ENCODE measurements at places on chromosomes 13 and 19.

- DNase-seq = no peak
Measured at GRCh38 chr19:27770095-27770494, 1442.9 kb downstream of the UQCRFS1 start.

DNA sequence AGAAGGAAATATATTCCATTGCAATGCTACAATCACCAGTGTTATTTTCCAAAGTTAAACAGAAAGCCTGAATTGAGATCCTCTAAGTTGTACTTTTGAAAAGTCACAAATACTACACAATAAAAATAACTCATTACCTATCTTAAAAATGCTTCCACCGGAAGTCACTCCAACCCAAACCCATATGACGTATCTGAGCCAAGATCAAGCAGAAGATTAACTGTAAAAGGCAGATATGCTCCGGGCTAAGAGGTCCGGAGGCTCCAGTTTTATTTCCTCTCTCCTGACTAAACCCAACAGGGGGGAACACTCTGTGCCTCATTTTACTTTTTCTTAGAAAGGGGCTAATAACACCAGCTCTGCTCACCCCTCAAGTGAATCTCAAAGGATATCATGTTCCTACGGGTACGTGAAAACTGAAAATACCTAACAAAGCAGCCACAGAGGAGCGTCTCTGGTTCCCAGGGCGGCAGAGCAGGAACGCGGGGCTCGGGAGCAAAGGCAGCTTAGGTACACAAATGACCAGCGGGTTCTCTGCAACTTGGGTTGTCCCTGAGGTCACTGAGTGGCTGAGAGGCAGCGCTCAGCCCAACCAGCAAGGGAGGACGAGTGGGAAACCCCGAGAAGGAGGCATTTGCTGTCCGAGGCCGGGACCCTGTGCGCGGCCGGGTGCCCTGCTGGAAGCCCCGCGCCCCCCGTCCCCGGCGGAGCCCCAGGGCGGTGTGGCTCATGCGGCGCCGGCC, 750 bp downstream of the RAB20 start:
- DNase-seq = no peak

DNA sequence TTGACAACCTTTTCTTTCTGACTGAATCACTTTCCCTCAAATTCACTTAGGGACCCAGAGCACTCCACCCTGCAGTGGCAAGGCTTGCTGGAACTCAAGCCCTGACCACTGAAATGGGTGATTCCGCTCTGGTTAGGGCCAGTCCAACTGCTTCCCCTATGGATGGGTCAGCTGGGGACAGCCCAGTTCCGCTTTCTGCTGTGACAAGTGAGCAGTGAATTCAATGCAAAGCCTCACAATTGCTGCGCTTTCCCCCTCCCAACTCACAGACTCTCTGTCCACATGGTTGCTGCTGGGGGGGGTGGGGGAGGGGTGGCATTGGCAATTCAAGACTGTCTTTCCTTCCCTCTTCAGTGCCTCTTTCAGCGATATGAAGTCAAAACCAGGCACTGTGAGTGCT, 18.7 kb downstream of the CD70 start:
- DNase-seq = no peak

DNA sequence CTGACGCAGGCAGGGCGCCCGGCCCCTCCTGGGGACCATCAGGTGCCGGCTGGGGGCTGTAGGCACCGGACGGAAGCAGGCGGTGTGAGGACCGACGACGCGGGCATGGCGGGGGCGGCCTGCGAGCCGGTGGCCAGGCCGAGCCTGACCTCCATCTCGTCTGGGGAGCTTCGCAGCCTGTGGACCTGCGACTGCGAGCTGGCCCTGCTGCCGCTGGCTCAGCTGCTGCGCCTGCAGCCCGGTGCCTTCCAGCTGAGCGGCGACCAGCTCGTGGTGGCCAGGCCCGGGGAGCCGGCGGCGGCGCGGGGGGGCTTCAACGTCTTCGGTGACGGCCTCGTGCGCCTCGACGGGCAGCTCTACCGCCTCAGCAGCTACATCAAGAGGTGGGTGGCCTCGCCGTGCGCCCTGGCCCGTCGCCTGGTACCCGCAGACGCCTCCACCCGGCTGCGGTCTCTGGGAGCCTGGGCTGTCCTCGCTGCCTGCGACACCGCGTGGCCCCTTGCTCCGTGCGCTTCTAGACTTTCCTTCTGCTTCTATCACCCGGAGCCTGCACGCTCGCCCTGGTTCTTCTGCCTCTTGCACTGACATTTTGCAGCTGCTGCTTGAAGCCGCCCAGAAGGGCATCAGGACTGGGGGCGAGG, 460 bp downstream of the MEDAG start:
- DNase-seq = no peak

DNA sequence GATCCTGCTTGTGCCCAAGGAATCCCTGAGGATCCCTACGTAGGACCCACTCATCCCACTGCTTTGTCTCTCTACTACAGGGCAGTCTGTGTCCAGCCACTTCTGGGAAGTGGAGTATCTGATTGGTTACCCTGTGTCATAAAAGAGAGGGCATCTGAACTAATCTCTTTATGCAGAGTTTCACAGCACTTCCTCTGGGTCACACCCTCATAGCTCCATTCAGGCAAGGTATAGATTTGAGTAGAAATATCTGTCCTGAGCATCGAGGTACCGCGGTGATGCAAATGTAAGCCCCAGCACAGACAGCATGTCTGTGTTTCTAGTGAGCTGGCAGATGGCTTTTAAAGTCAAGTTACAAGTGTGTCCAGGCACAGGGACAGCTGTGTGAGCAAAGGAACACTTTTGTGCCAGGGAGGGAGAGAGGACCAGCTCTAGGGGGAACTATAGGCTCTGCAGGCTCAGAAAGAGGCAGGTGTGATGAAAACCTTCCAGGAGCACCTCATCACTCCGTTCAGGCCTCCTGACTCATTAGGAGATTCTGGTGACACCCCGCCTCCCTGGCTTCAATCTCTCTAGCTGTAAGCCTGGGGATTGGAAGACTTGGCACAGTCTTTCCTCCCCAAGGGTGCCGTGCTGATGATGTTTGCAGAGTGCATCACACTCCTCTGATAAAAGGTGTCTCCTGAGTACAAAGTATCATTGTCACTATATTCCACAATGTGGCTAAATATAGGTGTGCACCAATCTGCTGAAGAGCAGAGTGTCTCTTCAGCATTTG, 84.3 kb upstream of the UBL3 start:
- no peak for DNase-seq

DNA sequence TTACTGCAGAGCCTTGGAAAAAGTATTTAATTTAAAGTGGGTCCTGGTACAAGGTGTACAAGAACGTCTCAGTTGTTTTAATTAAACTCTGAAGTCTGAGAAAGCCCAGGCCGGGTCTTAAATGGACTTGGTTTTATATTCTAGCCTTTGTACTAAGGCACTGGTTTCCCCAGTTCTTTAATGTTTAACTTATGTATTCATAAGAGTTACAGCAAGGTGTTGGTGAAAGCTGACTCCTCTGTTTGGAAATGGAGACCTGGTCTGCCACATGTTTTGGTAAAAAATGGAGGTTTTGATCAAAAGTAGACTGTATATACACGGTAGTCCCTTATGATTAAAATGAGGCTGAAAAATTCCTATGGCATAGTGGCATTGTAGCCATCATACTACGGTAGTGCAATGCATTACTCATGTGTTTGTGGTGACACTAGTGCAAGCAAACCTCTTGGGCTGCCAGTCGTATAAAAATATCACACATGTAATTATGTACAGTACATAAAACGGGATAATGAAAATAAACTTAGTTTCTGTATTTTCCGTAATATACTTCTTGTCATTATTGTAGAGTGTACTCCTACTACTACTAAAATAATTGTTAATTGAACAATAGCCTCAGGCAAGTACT, 883.4 kb upstream of the SPRY2 start:
- no peak for DNase-seq

DNA sequence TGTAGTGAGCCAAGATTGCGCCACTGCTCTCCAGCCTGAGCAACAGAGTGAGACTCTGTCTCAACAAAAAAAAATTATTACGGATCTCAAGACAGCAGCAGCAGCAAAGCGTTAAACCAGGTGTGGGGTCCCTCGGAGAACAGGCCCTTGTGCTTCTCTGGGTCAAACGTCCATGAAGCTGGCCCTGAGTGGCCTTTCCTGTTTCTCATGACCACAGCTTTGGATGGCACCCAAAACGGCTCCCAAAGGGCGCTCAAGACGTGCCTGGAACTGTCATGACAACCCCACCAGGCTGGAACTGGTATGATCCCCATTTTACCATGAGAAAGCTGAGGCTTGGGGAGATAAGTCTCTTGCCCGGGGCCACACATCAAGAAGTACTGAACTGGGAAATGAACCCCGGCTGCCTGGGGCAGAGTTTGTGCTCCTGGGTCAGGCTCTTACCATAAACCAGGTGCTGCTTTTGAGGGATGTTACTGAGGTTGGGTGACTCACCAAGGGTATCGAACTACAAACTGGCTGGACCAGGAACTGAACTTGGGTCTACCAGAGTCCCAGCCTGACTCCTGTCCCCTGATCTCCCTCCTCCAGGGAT, 11.6 kb upstream of the SAMD1 start:
- DNase-seq = no peak

GRCh38 chr13:78786459-78786858, 127.5 kb upstream of the OBI1 start:
- DNase-seq = no peak

GRCh38 chr13:75897386-75897785, 261.3 kb downstream of the LMO7 start:
- DNase-seq = no peak

DNA sequence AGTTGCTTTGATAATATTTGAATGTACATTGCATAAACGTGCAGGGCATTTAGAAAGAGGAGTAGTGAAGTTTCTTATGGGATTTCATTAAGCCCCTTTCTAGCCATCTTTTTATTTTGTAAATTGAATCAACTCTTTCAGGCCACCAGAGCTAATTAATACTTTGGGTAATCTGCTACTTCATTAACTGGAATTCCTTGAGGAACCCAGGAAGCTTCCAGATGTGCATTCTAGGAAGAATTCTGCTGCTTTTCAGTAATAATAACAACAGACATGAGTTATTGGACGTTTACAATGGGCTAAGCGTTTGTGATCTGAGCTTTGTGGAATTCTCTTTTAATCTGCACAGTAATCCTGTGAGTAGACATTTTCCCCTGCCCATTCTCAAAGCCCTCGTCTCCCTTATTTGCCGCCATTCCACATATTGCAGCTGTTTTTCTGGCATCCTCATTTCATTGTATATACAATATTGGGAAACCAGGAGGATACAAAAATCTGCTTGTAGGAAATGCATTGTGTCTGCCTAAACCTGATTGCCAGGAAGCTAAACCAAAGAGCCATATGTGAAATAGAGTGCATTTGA, 103.9 kb downstream of the HS6ST3 start:
- DNase-seq = no peak

DNA sequence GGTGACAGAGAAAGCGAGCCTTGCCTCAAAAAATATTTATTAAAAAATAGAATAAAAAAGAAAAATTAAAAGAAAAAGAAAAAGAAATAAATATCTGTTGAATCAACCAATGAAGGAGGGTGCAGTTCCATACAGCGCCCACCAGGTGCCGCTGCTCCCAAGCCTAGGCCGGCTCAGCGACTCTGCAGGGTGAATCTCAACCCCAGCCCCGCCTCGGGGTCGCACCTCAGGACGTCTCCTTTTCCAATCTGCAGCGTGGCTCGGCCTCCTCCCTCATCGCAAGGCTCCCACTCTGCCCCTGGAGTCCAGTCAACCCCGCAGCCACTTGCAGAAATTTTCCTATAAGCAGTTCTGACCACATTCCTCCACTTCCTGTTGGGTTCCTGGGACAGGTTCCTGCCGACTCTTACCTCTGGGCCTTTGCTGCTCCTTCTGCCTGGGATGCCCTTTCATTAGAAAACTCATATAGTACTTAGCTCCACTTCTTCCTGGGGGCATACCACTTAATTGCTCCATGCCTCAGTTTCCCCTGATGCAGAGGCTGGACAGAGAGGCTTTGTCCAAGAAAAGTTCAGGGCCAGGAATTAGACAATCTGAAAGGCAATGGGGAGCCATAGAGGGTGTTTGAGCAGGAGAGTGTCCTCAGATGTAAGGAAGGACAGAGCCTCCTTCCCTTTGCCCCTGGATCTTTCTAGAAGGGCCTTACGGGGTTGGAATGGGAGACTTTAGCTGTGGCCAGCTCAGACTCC, 24.3 kb downstream of the NFILZ start:
- DNase-seq = no peak

GRCh38 chr13:113596321-113597200, 12.0 kb downstream of the TFDP1 start:
- DNase-seq = no peak

DNA sequence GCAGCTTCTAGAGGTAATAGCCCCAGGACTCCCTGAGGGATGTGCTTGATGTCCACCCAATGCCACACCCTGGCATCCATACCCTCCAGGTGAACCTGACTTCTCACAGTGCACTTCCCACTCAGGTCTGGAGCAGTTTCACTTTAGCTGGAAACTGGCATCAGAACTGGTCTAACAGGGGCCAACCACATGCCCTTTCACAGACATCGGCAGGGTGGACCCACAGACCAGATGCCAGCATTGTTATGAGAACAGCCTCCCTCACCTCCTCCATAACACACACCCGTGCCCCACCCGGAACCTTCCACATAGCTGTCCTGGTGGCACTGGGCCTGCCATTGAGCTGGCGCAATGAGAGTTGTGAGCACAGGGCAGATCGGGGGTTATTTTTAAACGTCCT, 77.4 kb upstream of the GPR12 start:
- no peak for DNase-seq

DNA sequence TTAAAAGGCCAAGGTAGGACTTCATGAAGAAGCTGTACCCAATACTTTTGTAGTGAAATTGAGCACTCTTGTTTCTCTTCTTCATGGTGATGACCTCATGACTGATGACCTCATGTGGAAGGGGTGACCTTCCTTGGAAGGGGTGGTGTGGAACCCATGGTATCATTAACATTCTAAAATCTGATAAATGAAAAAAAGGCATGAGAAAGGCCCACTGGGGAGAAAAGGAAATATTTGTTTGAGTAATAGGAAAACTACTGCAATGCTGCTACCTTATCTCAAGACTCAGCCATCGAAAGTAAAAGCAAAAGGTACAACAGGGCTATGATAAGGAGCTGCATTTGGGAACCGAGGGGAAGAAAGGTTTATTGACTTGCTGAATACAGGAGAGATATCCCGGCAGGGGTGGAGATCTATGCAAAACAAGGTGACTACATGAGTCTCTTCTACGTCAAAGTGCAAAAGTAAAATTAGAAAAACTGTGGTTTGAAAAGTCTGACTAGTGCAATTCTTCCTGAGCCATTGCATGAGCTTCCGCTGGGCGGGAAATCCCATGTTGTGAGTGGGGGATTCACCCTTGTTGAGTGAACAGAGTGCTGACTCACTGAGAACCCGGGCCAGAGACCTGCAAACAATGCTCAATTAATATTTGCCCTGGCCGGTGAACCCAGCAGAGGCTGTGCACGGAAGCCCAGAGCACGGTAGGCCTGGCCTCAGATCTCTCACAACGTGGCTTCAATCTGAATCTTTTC, 138.9 kb upstream of the RFC3 start:
- DNase-seq = no peak
